IPS DF 6.9 (cell line): ENCODE measurements at places on chromosomes 3 and 15.

- no peak for DNase-seq
These were observed 1.2 kb downstream of the ALDH1A2 start for GRCh38 chr15:58064082-58064979.

- no peak for DNase-seq
These were observed 302.3 kb downstream of the TIGIT start for GRCh38 chr3:114596147-114596546.

DNA sequence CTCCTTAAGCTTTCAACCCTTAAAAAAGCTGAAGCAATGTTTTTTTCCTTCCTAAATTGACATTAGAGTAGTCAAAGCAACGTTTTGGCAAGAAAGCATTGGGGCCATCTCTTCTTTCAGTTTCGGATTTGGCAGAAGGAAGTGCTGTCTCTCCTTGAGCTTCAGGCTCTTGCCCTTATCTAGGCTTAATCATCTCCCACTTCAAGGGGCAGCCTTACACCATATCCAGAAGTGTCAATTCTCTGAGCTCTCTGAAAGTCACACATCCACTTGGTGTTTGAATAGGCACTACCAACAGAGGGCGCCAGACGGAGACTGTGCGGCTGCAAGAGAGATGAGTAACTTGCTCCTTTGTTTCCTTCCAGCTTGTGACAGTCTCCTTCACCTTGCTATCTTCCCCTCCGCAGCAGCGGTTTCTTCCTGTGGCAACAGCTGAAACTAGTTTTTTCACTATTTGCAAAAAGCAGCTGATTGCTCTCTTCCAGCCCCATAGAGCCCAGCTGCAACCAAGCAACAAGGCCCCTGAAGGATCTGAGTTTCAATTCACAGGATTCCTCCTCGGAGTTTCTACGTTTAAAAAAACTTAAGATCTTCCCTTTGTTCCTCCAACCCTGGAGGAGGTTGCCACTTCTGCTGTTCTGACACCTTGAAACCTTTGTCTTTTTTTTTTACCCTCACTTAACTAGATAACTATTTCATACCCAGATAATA is 147.0 kb upstream of the SLCO3A1 start:
- peak; percentile 78 for DNase-seq

DNA sequence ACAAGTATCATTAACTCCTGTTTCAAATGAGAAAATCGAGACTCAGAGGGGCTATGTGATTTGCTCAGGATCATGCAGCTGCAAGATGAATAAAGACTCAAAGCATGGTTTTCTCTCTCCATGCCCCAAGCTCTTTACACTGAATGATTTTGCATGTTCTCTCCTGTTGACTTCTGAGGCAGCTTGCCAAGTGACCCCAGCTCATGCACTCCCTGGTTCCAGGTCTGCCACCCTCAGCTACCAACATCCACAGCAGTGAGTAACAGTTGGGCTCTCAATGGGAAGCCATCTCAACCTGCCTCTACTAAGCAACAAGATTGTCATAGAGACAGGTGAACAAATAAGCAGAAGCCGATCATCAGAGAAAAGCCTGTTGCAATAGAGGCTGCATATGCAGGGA is 116.9 kb upstream of the GADL1 start:
- DNase-seq: no peak

DNA sequence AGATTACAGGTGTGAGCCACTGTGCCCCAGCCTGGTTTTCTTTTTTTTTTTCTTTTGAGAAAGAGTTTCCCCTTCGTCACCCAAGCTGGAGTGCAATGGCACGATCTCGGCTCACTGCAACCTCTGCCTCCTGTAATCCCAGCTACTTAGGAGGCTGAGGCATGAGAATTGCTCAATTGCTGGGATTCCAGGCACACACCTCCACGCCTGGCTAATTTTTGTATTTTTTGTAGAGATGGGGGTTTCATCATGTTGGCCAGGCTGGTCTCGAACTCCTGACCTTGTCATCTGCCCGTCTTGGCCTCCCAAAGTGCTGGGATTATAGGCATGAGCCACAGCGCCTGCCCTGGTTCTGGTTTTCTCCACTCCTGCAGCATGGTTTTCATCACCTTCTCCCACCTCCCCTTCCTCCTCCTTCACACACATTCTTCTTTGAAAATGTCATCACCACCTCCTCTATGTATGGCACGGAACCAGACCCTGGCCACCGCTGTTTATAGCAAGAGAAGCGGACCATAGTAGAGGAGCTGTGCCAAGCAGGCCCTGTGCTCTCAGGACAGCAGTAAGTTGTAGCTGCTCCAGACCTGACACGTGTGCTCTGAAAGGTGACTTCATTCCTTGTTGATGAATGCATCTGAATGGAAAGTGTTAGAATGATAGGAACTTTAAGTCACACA is 14.6 kb upstream of the AHSG start:
- no peak for DNase-seq

DNA sequence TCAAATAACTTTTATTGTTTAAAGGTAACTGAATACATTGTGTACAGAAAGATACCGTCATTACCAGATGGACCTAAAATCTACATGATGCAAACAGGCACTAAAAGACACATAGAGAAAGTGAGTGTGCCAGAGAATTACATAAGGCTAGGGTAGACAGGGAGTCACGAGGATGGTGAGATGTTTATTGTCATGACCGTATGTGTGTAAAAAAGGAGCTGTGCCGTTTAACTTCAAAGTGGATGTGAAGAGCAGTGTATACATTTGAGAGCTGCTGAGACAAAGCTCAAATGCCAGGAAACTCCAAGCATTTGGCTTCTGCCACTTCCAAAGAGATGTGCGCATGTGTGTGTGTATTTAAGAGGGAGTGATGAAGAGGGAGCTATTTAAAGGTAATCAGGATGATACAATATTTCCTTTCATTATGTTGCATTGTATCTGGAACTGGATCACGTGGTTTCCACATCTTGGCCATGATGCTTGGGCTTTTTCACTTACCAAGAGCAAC is 51.4 kb upstream of the IGF1R start:
- DNase-seq: no peak

DNA sequence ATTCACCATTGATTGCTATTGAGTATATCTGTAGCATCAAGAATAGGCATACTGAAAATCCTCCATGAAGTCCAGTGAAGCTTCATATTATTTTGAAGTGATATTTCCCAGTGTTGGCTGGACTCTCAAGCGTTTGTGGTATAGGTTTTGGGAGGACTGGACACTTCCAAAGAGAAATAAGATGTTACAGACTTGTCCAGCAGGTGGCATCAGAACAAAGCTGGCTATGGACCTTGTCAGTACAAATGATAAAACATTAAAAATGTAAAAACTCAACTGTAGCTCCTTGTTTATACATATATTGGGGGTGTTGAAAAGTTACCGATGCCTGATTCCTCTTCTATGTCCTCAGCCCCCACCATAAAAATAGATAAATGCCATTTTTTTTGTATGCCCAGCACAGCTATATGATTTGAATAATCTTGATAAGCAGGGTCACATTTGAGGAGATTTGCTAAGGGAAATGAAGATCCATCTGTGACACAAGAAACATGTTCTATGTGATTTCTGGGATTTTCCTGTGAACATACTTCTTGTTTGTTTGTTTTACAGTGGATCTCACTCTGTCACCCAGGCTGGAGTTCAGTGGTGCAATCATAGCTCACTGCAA is 54.5 kb upstream of the GOLGA6B start:
- DNase-seq: peak; percentile 35
